Activated CD4-positive, alpha-beta memory T cell treated with anti-CD3 and anti-CD28 coated beads for 36 hours (primary cell): ENCODE measurements at places on chromosomes 1 and 21. TPM values are rescaled to one million over a fixed set of nuclear protein-coding genes. Genes with fewer than 3 reads are reported as not detected.

DNA sequence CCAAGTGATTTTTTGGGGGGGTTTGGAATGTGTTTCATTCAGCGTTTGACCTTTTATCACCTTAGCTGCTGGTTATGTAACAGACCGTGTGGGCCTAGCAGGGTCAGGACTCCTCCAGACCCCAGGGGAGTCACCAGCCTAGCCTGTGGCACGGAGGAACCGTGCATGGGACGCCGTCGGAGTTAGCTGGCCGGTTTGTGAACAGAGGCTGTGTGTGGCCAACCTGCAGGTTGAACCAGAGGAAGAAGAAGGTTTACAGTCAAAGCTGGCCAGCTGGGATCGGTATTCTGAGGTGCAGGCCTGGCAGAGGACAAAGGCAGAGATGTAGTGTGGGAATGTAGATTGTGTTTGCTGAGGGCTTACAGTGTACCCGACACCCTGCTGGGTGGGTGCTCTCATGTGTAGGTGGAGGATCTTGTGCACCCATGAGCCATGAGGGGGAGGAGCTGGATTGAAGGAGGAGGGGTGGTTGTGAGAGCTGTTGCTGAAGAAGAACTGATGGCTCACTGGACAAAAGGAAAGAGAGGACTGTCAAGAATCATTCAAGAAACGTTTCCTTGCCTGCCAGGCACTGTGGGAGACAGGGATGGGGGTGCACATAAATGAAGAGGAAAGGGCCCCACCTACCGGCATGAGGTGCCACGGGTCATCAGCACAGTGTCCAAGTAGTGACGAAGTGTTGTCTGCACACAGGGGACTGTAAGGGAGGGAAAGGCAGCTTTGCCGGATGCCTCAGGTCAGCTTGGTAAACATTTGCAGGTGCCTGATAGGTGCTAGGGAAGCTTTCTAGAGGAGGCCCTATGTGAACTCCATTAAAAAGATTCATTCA lies 40.0 kb upstream of the PWP2 start:
- H3K27me3 ChIP-seq, result no peaks in the 10 kb centered on the region
- no peak for DNase-seq
- H3K36me3 ChIP-seq, result peaks cover 47% of the 10 kb centered on the region

Gene KRTAP13-2
- total RNA-seq, result not detected

DNA sequence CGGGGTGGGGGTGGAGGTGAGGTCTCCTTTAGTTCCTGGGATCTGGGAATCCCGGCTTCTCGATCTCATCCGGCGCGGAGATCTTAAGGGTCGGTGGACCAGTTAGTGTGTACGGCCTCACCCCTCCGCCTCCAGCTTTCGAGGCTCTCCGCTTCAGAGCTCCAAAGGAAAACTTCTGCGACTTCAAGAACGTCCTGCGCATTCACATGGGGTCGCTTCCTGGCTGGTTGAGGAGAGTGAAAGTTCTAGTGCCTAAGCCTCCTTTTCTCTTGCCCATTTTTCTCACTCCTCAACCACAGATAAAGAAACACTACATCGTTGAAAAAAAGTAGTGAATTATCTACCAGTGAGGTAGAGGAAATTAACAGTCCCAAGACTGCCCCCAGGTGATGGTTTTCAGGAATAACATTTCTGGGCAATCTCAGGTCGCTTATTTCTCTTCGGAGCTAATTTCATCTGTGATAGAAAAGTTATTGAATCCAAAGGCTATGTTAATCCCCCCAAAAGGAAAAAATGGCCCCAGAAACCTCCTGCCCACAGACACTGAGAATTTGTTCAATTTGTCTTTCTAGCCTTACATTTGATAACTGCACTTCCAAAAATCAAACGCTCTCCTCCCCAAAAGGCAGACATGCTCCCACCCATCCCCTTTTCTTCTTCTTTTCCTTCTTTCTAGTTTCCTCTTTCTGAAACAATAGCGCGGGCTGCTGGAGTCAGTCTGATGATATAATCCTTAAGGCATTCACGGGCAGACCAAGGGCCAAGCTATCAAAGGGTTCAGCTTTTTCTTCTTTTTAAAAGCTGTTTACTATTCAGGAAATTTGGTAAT lies 20.6 kb upstream of the TBX15 start:
- no peak overlapping the region for H3K27ac ChIP-seq
- no peak for DNase-seq
- peaks cover 64% of the 10 kb centered on the region for H3K27me3 ChIP-seq
- peak overlapping the region; percentile 30 for H3K4me3 ChIP-seq

GRCh38 chr1:118636004-118636403 lies 352.1 kb downstream of the TBX15 start:
- no peaks in the 10 kb centered on the region for H3K4me1 ChIP-seq
- H3K27me3 ChIP-seq, result no peaks in the 10 kb centered on the region
- no peak for DNase-seq
- no peaks in the 10 kb centered on the region for H3K36me3 ChIP-seq
- no peak overlapping the region for H3K4me3 ChIP-seq

- H3K36me3 ChIP-seq, result peaks cover 62% of the 10 kb centered on the region
- H3K27me3 ChIP-seq, result no peaks in the 10 kb centered on the region
- H3K4me1 ChIP-seq, result peaks cover 69% of the 10 kb centered on the region
- DNase-seq, result no peak
- H3K4me3 ChIP-seq, result no peak overlapping the region
These were observed 170.6 kb downstream of the RUNX1 start for GRCh38 chr21:34878501-34878900.

DNA sequence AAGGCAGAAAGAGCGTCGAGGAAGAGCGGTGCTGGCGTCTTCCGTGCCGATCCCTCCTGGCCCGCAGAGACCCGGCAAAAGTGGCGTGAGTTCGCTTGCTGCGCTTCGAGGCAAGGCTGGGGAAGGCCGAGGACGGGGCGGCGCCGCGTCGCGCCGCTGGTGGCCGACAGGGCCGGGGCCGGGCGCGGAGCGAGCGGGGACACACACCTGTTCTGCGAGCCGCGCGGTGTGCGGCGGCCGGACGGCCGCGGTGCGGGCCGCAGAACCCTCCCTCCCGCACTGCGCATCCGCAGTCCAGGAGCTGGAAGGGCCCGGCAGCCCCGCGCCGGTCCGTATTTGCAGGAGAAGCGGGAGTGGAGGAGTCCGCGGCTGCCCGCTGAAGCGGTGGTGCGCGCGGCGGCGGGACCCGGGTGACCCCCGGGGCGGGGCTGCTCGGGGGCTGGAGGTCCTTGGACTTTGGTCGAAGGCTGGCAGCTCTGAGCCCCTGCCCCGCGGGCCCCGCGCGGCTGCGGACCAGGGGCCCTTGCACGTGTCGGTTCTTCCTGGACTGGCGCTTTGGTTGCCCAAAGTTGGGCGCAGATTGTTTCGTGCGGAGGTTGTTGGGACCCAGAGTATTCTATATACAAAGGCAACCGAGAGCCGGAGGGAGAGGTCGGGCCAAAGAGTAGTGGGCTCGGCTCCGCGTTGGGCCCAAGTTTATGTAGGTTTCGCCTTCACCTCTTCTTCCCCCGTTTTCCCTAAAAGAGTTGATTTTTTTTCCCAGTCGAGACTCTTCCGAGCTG lies 2.6 kb downstream of the RNF220 start:
- H3K36me3 ChIP-seq, result peaks cover 1% of the 10 kb centered on the region
- peaks cover 36% of the 10 kb centered on the region for H3K4me1 ChIP-seq
- no peak overlapping the region for H3K4me3 ChIP-seq
- H3K27me3 ChIP-seq, result peaks cover 45% of the 10 kb centered on the region
- H3K27ac ChIP-seq, result no peak overlapping the region

DNA sequence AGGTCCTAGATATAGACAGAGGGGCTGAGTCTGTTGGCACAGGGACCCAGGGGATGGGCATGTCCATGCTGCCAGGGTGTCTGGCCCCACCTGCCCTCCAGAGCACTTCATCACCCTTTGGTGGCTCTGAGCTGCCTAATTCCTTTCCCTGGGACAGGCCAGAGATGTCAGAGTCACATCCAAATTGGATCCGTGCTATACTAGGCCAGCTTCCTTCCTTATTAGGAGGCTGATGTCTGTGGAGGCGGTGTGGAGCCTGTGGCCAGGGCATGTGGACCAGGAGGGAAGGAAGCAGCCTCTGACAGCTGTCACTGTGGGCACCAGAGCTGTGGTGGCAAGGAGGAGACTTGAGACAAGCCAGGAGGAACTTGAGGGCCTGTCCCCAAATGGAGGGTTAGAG lies 77.7 kb upstream of the TMEM51 start:
- no peak overlapping the region for H3K4me3 ChIP-seq
- H3K27ac ChIP-seq, result no peak overlapping the region
- no peaks in the 10 kb centered on the region for H3K36me3 ChIP-seq
- no peaks in the 10 kb centered on the region for H3K27me3 ChIP-seq

DNA sequence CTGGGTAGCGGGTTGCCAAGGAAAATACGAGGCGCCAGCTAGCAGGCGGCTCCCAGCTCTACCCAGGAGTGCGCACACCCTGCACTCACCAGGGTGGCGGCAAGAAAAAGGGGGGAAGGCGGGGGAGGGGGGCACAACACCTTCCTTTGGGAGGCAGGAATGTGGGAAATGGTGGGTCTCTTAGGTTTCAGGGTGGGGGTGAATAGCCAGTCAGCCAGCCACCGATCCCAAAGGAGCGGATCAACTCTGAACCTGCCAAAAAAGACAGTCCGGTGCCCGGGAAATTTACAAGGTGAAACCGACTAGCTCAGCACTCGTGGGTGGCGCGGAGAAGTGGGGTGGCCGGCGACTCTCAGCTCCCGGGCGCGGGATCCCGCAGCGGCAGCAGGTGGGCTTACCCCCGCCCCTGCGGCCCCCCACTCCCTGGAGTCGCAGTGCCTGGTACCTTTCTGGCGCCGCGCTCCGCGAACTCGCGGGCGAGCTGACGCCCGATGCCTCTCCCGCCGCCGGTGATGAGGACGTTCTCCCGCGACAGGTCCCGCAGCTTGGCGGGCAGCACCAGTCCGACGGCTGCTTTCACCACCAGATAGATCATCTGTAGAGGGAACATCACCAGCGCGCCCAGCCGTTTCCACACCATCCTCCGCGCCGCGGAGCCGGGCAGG lies 1.2 kb downstream of the DHRS3 start:
- H3K4me3 ChIP-seq, result peak overlapping the region; percentile 95
- peaks cover 14% of the 10 kb centered on the region for H3K36me3 ChIP-seq
- no peaks in the 10 kb centered on the region for H3K27me3 ChIP-seq

DNA sequence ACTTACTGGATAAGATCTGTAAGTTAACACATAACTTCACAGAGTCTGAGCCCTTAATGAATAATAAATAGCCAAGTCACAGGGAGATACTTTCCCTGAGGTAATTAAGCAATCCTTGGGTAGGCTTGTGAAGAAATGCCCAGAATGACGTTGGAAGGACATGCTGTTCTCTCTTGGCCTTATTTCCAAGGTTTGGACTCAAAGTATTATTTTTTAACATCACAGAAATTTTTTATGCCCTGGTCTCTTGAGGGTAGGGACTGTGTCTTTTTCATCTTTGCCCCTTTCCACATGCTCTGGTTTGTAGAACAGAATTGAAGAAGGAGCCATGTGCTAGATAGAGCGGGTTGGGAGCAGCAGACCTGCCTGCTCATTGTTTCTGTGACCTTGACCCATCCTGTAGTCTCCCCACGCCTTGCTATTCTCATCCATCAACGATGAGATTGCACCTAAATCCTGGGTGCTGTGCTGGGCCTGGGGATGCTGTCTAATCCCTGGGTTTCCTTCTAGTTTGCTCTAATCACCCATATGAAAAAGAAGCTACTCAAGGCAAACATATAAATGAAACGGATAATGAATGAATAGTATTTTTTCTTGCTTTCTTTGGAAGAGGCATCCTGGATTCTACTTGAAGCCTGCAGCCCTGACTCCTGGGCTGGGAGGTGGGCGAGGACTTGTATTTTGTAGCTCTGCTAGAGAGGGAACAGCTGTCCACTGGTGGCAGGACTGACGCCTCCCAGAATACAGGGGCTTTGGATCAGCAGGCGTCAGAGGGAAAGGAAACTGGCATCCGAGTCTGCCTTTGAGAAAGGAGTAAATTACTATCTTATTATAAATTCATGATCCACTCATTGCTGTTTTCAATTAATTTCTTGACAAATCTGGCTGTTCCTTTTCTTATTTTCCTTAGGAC lies 17.5 kb upstream of the LAMTOR5 start:
- no peaks in the 10 kb centered on the region for H3K27me3 ChIP-seq
- H3K4me3 ChIP-seq, result no peak overlapping the region
- DNase-seq, result no peak
- H3K36me3 ChIP-seq, result no peaks in the 10 kb centered on the region
- H3K4me1 ChIP-seq, result no peaks in the 10 kb centered on the region
- H3K27ac ChIP-seq, result no peak overlapping the region

DNA sequence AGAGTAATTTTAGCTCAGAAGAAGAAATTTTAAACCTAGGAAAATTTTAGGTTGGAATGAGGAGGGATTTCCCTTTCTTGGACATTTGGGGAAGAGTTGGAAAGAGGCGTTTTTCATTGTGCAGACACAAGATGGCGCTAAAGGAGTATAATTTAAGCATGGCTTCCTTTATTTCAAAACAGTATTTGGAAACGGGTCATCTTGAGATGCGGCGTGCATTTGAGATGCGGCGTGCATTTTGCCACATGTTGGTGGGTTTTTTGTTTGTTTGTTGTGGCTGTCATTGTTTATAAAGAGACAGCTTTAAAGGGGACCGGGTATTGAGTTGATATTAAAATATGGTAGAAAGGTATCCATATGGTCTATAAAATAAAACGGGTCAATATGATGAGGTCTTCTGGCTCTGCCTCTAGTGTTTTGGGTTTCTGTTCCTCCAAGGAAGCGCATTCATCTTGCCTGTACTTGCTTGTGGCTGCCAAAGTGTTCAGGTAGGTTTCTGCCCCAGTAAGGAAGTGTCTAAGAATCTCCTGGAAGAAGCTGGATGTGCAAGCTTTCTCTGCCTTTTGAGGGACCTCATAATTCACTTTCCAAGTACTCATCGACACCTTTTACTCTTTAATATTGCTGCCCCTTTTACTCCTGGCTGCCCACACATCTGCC lies 210.3 kb downstream of the SLC35F3 start:
- peak overlapping the region; percentile 25 for H3K4me3 ChIP-seq
- H3K27ac ChIP-seq, result no peak overlapping the region
- peaks cover 15% of the 10 kb centered on the region for H3K27me3 ChIP-seq
- peak; percentile 38 for DNase-seq

Gene TGFBR3
- 4.9 TPM for total RNA-seq

- no peak overlapping the region for H3K4me3 ChIP-seq
- peaks cover 4% of the 10 kb centered on the region for H3K27me3 ChIP-seq
- no peak for DNase-seq
- H3K27ac ChIP-seq, result no peak overlapping the region
These were observed 440.9 kb downstream of the PRDM2 start for GRCh38 chr1:14140831-14141401.
